Suprapubic skin (tissue), 4 donors: ENCODE measurements at places on chromosomes 3 and 15.

GRCh38 chr3:18099611-18100010 lies 325.5 kb downstream of the SATB1 start:
- no peak for DNase-seq

DNA sequence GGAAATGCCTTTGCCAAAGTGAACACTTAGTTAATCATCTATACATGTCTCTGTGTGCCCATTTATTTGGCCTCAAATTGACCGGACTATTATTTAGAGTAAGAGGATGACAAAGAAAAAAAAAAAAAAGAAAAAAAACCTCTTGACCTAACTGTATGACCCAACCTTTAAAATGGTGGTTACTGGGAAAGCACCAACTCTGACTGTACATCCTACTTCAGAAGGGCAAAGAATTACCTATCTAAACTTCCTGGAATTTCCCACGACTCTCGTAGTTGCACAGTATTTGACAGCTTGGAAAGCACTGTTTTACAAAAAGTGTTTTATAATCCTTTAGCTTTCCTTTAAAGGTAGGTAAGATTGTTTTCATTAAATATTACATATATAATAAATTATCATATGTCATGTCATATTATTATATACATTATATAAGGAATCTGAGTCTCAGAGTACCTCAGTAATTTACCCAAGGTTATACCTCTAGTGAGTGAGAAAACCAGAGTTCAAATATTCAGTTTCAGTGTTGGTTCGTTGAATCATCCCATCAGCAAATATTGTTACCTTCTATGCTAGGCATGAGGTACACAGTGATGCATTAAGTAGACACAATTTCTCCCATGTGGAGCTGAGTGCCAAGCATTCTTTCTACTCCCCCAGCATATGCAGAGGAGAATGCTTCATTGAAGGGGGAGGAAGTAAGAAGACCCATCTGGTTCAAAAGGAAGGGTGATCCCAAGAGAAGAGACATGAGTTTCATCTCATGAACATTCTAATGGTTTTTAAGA lies 5.0 kb downstream of the BCL2A1 start:
- no peak for DNase-seq

GRCh38 chr3:133375403-133375745 lies 24.5 kb upstream of the BFSP2 start:
- no peak for DNase-seq

GRCh38 chr15:89143503-89144162 lies 55.4 kb downstream of the ABHD2 start:
- no peak for DNase-seq
